ENCODE measurements at places on chromosomes 6 and 20.

DNA sequence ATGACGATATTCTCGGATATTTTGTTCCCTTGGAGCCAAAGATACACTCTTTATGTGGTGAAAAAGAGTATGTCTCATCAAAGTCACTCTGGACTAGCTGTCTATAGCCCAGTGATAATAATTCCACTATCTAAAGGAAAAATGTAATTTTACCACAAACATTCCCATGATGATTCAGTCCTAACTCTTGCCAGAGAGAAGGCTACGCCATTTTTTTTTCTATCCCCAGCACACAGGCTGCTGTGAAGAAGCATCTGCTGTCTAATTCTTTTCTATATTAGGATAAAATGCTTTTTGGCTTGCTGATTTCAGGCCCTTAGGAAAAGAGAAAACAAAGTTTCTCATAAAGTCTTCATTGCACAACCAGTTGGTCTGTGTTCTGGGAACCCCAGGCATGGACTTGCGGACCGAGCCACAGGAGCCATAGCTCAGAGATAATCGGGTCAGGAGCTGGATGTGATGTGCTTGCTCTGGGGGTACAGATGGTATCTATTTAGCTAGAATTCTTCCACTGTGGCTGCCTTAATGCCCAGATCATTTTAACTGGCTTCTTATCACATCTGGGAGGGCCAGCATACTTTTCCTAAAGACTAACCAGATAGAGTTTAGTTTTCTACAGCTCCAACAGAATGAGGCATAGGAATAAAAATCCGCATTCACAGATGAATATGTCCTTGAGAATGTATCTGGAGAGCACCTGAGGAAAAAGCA lies 683.7 kb upstream of the ID4 start:
- no peak for DNase-seq

DNA sequence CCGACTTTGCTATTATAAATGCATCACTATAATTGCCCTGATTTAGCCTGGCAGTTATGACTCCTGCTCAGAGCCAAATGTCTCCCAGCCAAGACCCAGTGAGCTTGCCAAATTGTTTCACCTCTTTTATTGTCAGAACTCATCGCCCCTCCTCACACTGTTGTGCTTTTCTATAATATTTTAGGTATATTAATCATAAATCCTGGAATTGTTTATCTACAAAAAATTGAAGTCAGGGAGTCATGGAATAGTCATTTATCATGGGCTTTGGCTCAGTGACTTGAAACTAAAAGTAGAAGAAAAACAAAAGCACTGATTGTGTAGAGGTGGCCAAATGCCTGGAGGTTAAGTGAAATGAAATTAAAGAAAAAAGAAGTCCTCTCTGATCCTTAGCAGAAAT lies 85.6 kb downstream of the PFDN4 start:
- no peak for DNase-seq

DNA sequence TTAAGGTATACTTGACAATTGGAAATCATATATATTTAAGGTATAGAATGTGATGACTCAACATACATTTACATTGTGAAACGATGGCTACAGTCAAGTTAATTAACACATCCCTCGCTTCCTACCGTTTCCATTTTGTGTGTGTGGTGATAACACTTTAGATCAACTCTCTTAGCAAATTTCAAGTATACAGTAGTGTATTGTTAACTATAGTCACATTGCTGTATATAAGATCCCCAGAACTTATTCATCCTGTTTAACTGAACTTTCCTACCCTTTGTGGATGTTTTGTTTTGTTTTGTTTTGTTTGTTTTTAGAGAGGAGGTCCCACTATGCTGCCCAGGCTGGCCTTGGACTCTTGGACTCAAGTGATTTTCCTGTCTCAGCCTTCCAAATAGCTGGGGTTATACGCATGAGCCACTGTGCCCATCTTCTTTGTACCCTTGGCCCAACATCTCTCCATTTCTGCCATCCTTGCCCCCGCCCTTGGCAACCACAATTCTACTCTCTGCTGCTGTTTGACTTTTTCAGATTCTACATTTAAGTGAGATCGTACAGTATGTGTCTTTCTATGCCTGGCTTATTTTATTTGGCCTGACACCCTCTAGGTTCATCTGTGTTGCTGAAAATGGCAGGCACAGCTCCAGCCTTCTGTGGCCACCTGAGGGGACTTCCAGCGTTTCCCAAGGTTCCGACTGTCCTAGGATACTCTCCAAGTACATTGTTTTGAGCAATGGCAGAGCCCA lies 90.5 kb upstream of the SNX9 start:
- DNase-seq: no peak

- DNase-seq: no peak
These were observed 143.4 kb downstream of the JARID2 start for GRCh38 chr6:15389084-15389764.

GRCh38 chr20:52152416-52152815 lies 39.2 kb downstream of the ZFP64 start:
- DNase-seq: no peak

DNA sequence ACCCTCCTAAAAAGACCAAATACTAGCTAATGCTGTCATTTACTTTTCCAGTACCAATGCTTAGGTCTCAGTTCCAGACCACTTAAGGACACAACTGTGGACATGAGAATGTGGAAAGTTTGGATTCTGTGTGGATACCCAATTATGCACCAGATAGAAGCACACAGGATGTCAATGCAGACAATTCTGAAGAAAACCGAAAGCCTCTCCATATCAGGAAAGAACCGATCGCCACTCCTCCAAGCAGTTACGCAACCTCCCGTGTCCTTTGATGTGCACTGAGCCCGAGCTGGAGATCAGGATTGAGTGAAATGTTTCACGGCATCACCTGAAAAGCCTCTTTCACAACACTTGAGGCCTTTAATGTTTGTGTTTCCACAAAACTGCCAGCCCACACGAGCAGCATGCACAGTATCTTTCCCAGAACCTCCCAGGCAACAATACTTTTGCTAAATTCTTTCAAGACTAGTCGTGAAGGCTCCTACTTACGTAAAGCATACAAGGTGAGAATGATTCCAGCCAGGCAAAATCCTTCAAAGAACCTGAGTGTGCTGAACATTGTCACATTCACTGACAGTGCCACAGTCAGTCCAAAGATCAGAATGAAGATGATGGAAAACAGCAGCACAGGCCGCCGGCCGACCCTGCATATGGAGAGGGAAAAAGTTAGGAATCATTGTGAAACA lies 47.0 kb downstream of the SLC22A23 start:
- DNase-seq: no peak

GRCh38 chr20:17628101-17628841 lies 53.8 kb downstream of the RRBP1 start:
- no peak for DNase-seq
